Muscle of back (tissue), 13 donors: ENCODE measurements at places on chromosomes 3 and 15.

- DNase-seq, result no peak
These were observed at the start of gene GABRG3 for GRCh38 chr15:26970712-26971210. TSS of gene GABRG3 (plus strand) at chr15:26971181.

- no peak for DNase-seq
These were observed 43.0 kb downstream of the LIPC start for GRCh38 chr15:58474741-58475323.

DNA sequence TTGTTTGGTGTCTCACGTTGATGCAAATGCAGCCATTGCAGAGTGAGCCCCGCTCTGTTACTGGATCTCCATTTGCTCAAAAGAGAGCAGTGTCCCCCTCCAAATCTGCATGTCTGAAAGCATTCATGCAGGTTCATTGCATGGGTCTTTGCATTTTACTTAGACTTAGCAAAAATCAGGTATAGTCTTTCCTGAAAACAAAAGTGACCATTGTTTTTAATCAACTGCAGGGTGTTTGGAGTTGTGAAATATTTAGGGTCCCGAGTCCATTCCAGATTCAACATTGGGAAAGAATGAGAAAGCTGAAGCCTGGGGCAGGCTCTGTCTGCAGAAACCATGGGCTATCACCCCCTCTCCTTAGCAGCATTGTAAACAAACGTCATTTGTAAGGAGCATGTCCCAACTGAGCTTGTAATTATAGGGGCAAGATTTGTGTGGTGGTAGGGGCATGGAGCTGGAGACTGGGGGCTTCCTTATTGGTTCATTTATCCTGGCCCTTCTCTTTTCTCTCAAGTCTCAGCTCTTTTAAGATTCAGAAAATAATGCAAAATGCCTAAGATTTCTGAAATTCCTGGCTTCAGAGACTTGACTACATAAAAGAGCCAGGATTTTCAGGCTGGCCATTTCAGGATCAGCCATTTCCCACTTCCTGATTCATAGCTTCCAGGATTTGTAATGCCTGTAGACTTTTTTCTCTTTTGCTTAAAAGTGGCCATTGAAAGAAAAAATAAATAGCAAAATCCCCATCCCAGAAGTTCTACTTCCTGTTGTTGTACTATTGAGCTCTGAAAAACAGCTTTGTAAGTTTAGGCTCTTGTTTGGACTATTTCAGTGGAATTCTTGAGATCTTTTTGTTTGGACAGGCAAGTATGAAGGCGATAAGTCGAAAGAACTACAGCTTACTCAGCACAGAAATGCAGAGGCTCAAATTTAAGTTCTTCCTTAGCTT, 23.0 kb downstream of the IGF1R start:
- peak; percentile 51 for DNase-seq

DNA sequence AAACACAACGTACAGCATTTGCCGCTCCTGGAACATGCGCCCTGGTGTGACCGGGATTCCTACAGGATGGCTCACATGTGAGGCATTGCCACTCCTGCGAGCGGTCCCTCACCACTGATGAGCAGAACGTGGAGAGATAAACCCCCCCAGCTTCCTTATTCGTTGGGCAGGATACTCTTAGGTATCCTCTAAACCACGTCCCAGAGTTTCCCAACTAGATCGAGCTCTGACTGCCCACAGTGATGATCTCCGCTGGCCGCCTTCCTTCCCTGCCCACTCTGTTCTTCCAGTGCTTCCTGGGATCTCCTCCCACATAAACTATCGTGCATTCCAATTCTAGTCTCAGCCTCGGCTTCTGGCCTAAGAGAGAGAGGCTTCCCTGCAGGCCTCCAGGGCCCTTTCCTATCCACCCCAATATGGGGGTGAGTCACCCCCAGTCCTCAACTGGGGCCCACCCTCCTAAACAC, 91.8 kb downstream of the TOP2B start:
- DNase-seq, result no peak

DNA sequence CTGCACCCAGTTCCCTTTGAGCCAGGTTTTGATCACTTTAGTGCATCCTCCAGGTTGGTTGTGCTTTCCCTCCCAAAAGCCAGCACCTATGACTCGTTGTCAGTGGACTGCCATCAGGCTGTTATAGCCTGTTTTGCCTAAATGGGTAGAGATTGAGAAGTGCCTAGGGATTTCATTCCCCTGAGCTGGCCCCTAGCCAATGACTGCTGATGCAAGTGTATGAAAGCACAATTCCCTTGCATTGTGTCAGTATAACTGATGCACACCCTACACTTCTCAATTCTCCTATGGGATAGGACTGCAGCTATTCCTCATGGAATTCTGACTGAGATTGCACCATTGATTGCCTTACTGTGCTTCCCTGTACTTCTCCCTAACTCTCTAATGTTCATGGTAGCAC, 102.1 kb upstream of the ARPP21 start:
- DNase-seq, result no peak

DNA sequence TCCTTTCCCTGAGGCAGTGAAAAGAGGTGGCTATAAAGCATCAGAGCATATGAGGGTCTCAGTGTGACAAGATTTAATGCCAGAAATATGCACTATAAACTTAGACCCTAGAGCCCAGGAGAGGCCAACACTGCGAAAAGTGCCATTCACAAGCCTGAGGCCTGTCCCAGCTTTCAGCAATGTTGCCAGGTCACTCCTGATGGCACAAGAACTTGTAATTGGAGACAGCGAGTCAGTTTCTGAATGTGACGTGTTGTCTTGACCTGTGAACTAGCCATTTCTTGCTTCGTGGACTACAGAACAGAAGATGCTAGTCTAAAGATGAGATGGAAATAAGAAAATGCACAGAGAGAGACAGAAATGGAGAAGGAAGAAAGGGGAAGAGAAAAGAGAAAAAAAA, 87.9 kb downstream of the WDR72 start:
- no peak for DNase-seq

- DNase-seq, result peak; percentile 95
These were observed 19.0 kb downstream of the SYNM start for GRCh38 chr15:99123713-99124451.

- DNase-seq, result no peak
These were observed 41.8 kb upstream of the MYZAP start for GRCh38 chr15:57549935-57550334.

- DNase-seq, result no peak
These were observed 1588.2 kb downstream of the SI start for GRCh38 chr3:163490119-163490518.

DNA sequence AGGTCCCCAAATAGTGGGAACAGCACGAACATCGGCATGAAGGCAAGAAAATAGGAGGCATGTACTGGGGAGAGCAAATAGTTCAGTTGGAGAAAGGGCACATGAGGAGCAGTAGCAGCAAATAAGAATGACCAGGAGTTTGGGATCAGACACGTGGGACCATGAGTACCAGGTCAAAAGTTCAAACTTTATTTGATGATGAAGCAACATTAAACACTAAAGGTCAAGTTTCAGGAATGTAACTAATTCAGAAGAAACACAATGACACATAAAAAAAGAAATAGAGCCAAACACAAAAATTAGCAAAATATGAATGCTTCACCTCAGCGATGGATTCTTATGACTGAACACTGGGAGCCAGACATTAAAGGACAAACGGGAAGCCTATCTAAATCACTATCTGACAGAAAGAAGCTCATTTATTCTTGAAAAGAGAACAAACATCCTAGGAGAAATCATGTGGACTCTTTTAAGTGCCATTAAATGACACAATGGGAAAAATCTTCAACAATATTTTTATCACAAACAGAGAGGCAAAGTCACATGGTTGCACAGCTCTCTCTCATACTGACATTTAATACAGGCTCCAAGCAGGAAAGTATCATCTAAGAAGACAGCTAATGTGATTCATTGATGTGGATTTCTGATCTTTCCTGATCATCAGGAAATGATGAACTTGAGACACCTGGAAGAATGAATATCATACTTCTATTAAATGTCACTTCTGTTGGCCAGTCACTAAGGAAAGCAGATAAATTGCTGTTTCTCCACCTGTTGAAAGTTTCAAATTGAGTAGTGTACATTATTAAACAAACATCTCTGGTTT, 216.9 kb upstream of the THBS1 start:
- DNase-seq, result peak; percentile 36
